Stomach (tissue), 19 donors: ENCODE measurements at places on chromosomes 11 and 22. TPM values are rescaled to one million over a fixed set of nuclear protein-coding genes. Genes with fewer than 3 reads are reported as not detected.

The MGAT3 gene
- total RNA-seq: 0.89 TPM

The KBTBD3 gene
- total RNA-seq: 12.1 TPM

The PC gene
- 8.9 TPM for total RNA-seq

The NNMT gene
- 35.1 TPM for total RNA-seq

The GRK3 gene
- 6.4 TPM for total RNA-seq

The SLC5A1 gene
- total RNA-seq: 13.8 TPM

The RAB39A gene
- not detected for total RNA-seq

The FGF3 gene
- total RNA-seq: not detected

The ZNF214 gene
- total RNA-seq: not detected

The SAA4 gene
- total RNA-seq: not detected

The GUCY1A2 gene
- 6.4 TPM for total RNA-seq

The CABP7 gene
- total RNA-seq: not detected

The MS4A6A gene
- total RNA-seq: 6.7 TPM

The PVALB gene
- not detected for total RNA-seq

The FAM180B gene
- total RNA-seq: not detected

The CASP12 gene
- total RNA-seq: not detected

The CDC42BPG gene
- 58.9 TPM for total RNA-seq
